CD4-positive, alpha-beta T cell treated with Interleukin-12 subunit alpha and Interleukin-12 subunit beta, for 1 hour (primary cell): ENCODE measurements at places on chromosomes 1 and 21.

DNA sequence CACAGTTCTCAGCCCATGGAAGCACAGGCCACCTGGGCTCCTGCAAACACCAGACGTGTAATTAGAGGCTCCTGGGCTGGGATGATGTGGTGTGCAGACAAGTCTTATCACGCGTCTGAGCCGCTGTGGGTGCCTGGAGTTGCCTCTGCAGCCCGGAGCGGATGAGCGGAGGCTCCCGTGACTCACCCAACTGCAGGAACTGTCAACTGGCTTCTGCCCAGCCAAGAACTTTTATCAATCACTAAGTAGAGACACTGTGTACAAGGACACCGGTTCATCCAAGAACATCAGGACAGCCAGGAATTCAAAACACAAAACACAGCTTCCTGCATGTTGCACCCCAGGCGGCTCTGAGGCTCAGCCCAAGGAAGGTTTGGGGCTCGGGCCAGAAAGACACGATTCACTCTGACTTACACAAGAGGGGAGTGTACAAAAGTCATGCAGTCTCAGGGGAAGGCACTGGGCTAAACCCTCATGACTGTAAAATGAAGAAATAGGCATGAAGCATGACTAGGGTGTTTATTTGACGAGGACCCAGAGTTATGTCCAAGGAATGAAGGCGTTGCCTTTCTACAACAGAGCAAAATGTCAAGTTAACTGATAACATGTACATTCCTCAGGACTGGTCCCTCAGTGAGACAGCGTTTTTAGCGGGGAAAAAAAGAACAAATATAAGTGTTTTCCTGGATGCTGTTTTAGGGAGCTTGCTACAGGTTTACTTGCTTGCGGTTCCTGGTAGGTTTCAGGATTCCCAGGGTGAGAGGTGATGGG lies 21.1 kb downstream of the ERRFI1 start:
- DNase-seq = no peak

DNA sequence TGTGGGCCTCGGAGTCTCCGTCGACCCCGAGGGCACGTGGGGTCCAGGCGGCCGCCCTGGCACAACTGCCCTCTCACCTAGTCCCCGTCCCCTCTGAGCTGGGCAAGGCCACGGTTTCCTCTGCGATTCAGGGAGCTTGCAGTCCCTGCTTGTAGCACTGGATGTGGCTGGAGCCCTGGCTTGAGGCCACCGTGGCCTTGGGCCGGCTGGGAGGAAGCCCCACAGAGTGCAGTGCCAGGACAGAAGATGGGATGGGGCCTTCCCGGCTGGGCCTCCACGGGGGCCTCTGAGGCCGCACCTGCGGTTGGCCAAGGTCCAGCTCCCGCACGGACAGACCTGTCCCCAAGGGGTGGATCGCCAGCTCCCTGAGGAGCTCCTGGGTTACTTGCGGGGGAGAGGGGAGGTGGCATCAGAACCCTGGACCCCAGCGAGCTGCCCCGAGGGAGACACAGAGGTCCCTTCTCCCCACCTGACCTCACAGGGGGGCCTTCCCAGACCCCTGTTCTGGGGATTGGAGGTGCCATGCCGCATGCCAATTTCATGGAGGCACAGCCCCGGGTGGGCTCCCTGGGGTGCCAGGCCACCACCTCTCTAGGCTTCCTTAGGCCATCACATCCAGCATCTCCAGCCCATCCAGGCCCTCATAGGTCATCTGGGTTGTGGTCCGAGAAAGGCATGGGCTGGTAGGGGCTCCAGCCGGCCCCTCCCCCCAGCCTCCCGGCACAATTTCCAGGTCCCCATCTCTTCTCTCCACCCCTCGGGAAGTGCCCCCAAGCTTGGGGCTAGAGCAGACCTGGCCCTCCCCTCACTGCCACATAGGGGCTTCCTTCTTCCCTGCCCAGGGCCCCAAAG lies 80.8 kb downstream of the MORN1 start:
- no peak for DNase-seq

DNA sequence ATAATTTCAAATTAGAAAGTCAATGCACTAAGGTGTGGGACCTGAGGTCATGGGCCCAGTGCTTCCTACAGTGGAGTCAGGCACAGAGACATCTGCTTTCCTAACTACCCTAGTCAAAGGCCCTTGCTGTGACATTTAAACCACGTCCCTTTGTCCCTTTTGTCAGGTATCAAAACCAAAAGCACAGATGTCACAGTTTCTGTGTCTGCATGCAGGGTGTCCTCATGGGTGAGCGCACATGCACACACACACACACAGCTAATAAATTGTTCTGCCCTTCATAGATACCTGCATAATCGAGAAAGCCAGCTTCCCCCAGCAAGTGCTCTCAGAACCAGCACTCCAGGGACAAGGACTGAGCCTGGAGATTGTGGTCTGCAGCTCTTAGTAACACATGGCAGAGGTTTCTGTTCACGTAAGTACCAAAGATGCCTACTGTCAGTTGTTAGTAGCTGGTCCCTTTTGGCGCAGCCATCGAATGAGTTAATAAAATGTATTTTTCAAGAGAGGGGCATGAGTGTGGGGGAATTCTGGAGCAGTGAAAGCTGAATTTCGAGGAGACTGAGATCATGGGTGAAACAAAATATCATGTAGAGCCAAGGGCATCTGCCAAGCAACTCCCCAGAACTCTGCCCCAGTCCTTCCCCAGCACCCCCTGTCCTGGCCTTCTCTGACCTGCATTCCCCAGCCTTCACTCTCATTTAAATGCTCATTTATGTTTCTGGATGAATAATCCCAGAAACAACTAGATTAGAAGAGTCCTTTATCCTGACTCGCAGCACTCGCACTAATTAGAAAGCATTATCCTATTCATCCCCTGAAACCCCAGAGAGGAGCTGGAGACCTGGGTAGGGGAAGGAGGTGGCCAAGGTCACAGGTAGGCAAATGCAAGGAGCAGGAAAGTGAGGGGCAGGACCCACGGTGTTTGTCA lies 25.5 kb downstream of the TNR start:
- DNase-seq = no peak

GRCh38 chr1:115624859-115625258 lies 16.9 kb upstream of the VANGL1 start:
- DNase-seq = no peak

- peak; percentile 55 for DNase-seq
Measured at GRCh38 chr1:92538048-92538412, 51.3 kb upstream of the GFI1 start.

DNA sequence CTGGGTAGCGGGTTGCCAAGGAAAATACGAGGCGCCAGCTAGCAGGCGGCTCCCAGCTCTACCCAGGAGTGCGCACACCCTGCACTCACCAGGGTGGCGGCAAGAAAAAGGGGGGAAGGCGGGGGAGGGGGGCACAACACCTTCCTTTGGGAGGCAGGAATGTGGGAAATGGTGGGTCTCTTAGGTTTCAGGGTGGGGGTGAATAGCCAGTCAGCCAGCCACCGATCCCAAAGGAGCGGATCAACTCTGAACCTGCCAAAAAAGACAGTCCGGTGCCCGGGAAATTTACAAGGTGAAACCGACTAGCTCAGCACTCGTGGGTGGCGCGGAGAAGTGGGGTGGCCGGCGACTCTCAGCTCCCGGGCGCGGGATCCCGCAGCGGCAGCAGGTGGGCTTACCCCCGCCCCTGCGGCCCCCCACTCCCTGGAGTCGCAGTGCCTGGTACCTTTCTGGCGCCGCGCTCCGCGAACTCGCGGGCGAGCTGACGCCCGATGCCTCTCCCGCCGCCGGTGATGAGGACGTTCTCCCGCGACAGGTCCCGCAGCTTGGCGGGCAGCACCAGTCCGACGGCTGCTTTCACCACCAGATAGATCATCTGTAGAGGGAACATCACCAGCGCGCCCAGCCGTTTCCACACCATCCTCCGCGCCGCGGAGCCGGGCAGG lies 1.2 kb downstream of the DHRS3 start:
- DNase-seq = no peak
